GM06990 (cell line): ENCODE measurements at places on chromosomes 5 and 9.

DNA sequence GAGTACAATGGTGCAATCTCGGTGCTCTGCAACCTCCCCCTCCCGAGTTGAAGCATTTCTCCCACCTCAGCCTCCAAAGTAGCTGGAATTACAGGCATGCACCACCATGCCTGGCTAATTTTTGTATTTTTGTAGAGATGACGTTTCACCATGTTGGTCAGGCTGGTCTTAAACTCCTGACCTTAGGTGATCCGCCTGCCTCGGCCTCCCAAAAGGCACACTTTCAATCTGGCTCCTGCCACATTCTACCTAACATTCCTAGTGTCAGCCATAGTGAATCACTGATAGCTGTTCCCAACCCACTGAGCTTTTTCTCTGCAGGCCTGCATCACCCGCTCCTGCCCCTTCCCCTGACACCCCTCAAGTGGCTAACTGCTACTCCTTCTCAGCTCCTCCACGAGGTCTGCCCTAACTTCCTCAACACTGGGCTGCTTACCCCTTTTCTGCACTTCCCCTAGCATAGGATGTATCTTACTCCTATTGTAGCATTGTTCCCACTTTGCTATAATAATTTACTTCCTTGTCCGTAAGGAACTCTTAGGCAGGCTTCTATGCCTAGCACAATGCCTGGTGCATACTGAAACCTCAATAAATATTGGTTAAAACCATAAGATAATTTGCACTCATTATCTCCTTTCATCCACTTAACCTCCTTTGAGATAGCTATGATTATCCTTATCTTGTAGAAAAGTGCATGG lies 42.0 kb upstream of the LIFR start:
- no peak for DNase-seq

- no peak for DNase-seq
These were observed 182.7 kb downstream of the KCNN2 start for GRCh38 chr5:114544561-114544960.

DNA sequence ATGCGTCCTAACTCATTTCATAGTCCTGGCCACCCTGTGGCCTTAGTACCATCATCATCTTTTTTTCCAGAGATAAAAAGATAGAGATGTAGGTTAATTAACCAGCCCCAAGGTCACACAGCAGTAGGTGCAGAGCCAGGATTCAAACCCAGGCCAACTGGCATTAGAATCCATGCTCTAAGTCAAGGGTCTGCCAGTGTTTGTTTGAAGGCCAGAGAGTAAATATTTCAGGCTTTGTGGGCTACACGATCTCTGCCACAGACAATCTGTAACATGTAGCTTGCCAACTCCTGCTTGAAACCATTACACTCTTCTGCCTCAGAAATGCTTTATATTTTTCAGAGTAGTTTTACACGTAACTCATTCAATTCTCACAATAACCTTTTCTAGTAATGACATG lies 119.6 kb downstream of the EFNA5 start:
- DNase-seq = no peak

DNA sequence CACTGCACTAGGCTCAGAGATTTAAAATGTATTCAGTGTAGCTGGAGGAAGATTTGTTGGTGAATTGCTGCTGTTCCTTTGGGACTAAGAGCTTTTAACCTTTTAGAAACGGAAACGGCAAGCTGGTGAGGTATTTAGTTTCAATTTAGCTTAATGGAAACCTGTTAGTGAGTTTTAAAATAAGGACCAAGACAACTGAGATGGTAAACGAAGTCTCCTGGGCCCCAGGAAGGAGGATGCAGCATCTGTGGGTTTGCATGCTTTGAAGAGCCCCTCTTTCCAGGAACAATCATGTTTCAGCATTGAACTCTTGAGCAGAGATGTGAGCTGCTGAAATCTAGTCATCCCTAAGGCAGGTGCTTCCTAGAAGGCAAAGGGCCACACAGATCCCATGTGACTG lies 16.5 kb downstream of the DNAI1 start:
- no peak for DNase-seq

- DNase-seq = no peak
These were observed 291.8 kb downstream of the EBF1 start for GRCh38 chr5:158807946-158808345.

- no peak for DNase-seq
These were observed 2.6 kb upstream of the RORB start for GRCh38 chr9:74494490-74494889.

- no peak for DNase-seq
These were observed 8.4 kb upstream of the JMY start for GRCh38 chr5:79227484-79228025.

DNA sequence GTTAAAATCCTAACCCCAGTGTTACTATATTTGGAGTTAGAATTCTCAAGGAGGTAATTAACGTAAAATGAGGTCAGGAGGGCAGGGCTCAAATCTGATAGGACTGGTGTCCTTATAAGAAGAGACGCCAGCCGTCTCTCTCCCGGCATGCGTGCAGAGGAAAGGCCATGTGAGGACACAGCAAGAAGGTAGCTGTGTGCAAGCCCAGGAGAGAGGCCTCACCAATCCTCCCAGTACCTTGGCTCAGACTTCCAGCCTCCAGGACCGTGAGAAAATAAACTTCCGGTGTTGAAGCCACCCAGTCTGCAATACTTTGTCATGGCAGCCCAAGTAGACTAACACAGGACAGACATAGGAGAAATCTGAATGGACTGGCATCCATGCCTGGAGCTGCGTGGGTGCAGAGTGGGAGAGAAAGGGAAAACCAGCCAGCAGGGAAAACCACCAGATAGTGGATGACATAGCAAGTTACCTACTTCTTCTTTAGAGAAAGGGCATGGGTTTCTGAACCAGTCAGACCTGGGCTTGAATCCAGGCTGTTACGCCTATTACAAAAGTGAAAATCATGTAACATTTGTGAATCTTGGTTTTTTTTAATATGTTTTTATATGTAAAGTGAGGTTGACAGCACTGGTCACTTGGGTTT lies 89.2 kb downstream of the FSTL4 start:
- DNase-seq = no peak

- DNase-seq = peak; percentile 61
These were observed 732 bp downstream of the PBX3 start for GRCh38 chr9:125747765-125748445.
